ENCODE measurements at places on chromosomes 2 and 18. TPM values are rescaled to one million over a fixed set of nuclear protein-coding genes. Genes with fewer than 3 reads are reported as not detected.

DNA sequence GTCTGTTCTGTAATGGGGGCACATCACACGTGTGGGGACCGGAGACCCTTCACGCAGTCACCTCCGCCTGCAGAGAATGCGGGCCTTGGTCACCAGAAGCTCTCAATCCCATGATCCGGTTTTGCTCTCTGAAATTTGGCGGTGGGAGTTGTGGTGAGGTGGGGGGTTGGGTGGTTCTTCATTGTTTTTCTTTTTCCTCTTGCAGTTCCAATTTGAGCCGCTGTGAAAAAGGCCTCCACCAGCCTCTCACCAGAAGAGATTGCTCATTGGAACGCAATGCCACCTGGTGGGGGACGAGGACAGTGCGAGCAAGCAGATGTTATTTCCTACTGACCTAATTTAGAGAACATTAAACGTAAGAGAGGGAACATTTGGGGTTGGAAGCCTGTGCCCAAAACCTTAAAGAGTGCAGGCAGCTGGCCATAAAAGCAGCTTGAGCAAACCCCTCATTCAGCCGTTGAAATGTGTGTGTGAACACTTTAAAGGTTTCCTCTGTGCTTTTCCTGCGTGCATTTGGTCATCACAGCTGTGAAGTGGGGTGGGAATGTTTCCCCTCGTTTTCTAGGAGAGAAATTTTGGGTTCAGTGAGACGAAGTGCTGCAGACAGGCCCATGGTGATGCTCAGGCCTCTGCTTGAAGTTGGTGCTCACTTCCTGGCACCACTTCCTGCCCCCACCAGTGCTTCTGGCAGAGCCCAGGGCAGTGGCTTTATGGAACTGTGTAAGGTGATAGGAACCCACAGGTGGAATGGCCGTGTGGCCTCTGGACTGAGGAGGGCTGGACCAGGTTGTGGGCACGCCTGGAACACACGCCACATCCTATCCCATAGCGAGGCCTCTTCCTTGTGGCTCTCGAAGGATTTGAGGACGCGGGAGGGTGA, 61.7 kb downstream of the ZCCHC2 start:
- peak; percentile 68 for DNase-seq
- peaks cover 7% of the 10 kb centered on the region for H3K36me3 ChIP-seq
- peak overlapping the region; percentile 33 for H3K4me3 ChIP-seq
- peaks cover 20% of the 10 kb centered on the region for H3K4me1 ChIP-seq
- no peak overlapping the region for H3K27ac ChIP-seq

- DNase-seq, result no peak
- H3K27me3 ChIP-seq, result no peaks in the 10 kb centered on the region
- no peaks in the 10 kb centered on the region for H3K36me3 ChIP-seq
Observed at GRCh38 chr2:221124532-221125240, 447.4 kb downstream of the EPHA4 start.

DNA sequence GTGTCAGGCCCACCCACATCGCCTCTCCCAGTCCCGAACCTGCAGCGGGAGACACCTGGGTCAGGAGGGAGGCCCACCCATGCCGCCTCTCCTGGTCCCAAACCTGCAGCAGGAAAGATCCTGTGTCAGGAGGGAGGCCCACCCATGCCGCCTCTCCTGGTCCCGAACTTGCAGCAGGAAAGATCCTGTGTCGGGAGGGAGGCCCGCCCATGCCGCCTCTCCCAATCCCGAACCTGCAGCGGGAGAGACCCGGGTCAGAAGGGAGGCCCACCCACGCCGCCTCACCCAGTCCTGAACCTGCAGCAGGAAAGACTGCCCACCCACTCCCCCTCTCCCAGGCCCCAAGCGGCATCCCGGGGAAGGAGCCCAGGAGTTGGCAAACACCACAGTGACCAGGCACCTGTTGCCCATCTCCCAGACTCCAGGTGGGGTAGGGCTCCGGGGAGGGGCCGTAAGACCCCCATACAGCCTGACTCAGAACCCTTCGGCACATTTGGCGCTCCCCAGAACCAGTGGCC, 7.8 kb downstream of the SLC66A2 start:
- H3K36me3 ChIP-seq, result peaks cover 75% of the 10 kb centered on the region
- DNase-seq, result no peak
- no peak overlapping the region for H3K4me3 ChIP-seq

GRCh38 chr2:27988306-27988705, 97.8 kb downstream of the BABAM2 start:
- H3K36me3 ChIP-seq, result no peaks in the 10 kb centered on the region
- H3K27ac ChIP-seq, result no peak overlapping the region
- no peaks in the 10 kb centered on the region for H3K4me1 ChIP-seq
- H3K27me3 ChIP-seq, result no peaks in the 10 kb centered on the region
- no peak for DNase-seq

DNA sequence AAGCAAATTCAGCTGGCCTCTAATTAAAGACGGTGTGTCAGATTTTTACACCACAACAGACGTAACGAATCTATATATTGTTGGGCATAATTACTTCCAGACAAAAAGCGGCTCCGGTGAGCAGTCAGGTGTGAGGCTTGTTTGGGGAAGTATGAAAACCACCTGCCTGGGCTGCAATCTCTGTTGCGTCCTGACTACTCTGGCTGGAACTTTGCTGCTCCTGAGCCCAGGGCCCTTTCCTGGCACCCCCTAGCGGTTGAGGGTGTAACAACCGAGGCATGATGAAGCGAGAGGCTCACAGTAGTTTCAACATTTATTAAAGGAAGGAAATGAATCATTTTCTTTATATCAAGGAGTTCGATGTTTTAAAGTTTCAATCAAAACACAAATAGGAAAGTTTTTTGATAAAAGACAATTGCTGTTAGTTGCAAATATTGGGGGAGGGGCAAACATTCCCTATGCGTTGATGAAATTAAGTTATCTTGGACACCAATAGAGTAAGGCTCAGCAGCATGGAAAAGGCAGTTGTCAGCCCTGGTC, 10.6 kb upstream of the ITGB6 start:
- H3K27me3 ChIP-seq, result no peaks in the 10 kb centered on the region
- no peak for DNase-seq
- H3K4me1 ChIP-seq, result peaks cover 10% of the 10 kb centered on the region
- H3K36me3 ChIP-seq, result no peaks in the 10 kb centered on the region
- no peak overlapping the region for H3K27ac ChIP-seq
- H3K4me3 ChIP-seq, result no peak overlapping the region

GRCh38 chr2:81858998-81859397, 1554.4 kb upstream of the LRRTM1 start:
- H3K27me3 ChIP-seq, result no peaks in the 10 kb centered on the region
- H3K36me3 ChIP-seq, result no peaks in the 10 kb centered on the region
- H3K27ac ChIP-seq, result no peak overlapping the region
- H3K4me1 ChIP-seq, result no peaks in the 10 kb centered on the region
- no peak overlapping the region for H3K4me3 ChIP-seq

Gene GAD1
- total RNA-seq, result 60.9 TPM

Gene SP5
- total RNA-seq, result 0.99 TPM

Measured in spinal cord (tissue), 10 donors.